ENCODE measurements at places on chromosomes 4 and X.

GRCh38 chrX:110175146-110175545 lies 142.7 kb downstream of the AMMECR1 start:
- no peak for DNase-seq

DNA sequence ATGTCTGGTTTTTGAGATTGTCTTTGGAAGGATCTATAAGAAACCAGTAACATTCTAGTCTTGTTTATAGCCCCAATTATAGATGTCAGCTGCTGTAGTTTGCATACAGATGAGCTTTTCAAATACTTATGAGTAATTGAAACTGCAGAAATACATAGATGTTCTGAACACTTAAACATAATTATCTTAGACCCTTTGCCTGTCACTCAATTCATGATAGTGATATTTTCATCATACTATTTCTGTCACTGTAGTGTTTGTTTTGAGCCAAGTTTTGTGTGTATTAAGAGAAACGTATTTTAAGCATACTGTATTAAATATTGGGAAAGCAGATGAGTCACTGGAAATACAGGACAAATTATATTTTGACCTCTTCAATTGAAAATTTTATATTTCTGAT lies 69.8 kb upstream of the SMARCA5 start:
- DNase-seq = no peak

DNA sequence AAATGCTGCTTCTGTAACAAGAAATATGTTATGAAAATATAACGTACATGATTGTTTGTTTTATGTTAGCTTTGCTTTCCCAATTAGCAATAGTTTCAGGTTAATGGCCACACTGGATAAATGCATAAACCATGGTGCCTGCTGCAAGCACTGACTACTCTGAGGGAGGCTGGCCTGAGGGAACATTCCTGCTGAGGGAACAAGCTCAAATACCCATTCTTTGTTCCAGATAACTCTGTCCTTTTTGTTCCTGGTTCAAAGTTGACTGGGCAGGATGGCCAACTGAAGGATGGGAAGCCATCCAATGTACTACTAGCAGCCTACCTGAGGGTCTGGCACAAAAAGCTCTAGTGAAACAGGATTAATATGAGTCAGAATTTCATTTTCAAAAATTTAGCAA lies 37.5 kb downstream of the NUP62CL start:
- no peak for DNase-seq

DNA sequence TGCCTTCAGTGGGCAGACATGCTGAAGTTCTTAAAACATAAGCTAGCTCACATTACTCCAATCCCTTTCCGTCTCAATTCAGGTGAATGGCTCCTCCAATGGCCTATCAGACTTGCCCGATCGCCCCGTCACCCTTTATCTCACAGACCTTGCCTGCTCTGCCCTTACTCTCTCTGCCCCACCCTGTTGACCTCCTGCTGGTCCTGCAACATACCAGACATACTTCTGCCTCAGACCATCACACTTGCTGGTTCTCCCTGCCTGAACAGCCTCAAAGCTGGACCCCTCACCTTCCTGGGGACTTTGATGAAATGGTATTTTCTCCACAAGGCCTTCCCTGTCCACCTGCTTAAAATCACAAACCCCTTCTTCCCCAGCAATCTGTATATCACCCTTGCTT lies 340.1 kb upstream of the NR3C2 start:
- no peak for DNase-seq

GRCh38 chrX:122055979-122056715 lies 1008.7 kb downstream of the GLUD2 start:
- no peak for DNase-seq

DNA sequence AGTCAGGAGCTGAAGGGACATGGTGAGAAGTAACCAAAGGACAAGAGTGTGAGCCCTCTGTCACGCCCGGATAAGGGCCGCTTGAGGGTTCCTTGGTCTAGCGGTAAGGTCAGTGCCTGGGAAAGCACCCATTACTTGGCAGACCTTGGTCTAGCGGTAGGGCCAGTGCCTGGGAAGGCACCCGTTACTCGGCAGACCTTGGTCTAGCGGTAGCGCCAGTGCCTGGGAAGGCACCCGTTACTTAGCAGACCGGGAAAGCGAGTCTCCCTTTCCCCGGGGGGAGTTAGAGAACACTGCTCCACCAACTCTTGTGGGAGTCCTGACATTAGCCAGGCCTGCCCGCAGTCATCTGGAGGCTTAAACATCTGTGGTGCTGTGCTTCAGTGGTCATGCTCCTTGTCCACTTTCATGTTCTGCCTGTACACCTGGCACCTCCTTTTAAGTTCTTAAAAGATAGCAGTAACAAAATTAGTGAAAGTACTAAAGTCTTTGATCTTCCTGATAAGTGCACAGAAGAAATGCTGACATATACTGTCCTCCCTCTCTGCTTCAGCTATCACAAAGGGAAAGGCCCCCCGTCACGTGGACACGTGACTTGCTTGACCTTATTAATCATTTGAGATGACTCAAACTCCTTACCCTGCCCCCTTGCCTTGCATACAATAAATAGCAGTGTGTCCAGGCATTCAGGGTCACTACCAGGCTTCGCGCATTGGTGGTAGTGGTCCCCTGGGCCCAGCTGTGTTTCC lies 9.3 kb upstream of the SEC24B start:
- no peak for DNase-seq

DNA sequence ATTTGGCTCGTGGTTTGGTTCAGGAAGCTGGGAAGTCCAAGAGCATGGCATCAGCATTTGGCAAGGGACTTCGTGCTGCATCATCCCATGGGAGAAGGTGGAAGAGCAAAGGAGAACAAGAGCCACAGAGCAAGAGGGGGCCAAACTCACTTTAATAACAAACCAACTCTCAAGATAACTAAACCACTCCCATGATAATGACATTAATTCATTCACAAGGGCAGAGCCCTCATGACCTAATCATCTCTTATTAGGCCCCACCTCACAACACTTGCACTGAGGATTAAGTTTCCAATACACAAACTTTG lies 113.4 kb upstream of the ATXN3L start:
- DNase-seq = no peak

GRCh38 chr4:88809576-88810219 lies 112.1 kb upstream of the NAP1L5 start:
- no peak for DNase-seq

- no peak for DNase-seq
Measured at GRCh38 chr4:21801661-21802385, 146.7 kb downstream of the KCNIP4 start.

DNA sequence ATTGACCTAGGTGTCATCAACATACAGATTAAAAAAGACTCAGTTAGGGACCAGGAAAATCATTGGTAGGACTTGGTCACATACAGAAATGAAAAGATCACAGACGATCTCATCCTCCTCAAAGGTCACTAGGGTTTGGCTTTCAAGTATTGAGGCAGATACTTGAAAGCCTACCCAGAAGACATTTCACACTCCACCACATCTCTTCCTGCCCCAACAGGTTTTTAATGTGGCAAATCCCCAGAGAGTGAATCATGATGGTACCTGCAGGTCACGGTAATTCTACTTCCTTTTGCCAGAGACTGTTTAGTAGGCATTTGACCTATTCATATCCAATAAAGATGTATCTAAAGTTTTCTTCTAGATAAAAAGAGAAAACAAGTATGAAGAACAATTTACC lies 44.1 kb downstream of the INPP4B start:
- DNase-seq = no peak

GRCh38 chr4:3516061-3516835 lies 16.0 kb downstream of the LRPAP1 start:
- no peak for DNase-seq

DNA sequence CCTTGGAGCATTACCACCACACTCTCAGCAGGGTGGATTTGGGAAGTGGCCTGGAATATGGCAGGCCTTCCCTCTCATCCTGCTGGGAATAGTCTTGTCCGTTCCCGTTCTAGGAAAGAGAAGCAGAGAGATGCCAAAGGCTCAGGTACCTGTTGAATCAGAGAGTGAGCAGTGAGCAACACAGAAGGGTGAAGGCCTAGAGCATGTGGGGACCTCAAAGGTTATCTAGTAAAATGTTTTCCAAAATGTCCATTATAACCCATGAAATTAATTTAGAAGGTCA lies 30.8 kb downstream of the SLC16A2 start:
- DNase-seq = no peak

All from ascending aorta (tissue), 2 donors.